ENCODE measurements at places on chromosomes 12 and 14.

- no peak for DNase-seq
Observed at GRCh38 chr14:80805136-80805535, 136.4 kb downstream of the CEP128 start.

- no peak for DNase-seq
Observed at GRCh38 chr12:124579921-124580517, 12.6 kb upstream of the NCOR2 start.

GRCh38 chr12:17971850-17972249 lies 118.1 kb downstream of the RERGL start:
- DNase-seq, result no peak

DNA sequence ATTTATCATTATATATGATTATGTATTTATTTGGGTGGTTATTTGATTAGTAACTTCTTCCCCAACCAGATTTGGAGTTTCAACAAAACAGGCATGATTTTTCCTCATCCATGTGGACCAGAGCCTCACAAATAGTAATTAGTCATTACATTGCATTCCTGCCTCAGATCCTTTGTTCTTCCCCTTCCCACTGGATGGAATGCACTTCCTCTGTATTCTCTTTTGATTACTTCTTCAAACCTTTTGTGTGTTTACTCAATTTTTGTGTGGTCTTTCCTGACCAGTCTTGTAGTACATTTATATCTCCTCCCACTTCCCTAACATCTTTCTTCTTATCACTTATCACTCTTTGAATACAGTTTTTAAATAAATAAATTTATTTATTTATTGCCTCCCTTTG lies 15.5 kb downstream of the SYT1 start:
- no peak for DNase-seq

DNA sequence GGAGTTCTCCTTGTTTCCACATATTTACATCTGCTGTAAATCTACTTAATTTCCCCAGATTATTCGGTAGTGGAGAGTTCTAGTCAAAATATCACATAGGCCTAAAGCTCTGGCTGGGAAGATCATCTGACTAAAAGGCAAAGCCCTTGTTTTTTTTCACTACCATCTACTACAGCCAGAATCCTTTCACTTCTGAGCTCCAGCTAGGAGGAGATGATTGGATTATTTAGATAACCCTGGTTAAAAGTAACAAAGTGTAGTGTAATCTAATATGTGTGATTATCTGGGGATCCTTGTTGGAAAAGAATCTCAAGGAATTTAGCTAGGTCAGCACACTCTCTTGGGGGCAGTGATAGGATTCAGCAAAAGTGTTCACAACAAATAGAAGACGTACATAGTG lies 125.4 kb downstream of the DYRK2 start:
- DNase-seq, result no peak

- DNase-seq, result no peak
Observed at GRCh38 chr14:68394764-68395143, 398.1 kb downstream of the ZFP36L1 start.

DNA sequence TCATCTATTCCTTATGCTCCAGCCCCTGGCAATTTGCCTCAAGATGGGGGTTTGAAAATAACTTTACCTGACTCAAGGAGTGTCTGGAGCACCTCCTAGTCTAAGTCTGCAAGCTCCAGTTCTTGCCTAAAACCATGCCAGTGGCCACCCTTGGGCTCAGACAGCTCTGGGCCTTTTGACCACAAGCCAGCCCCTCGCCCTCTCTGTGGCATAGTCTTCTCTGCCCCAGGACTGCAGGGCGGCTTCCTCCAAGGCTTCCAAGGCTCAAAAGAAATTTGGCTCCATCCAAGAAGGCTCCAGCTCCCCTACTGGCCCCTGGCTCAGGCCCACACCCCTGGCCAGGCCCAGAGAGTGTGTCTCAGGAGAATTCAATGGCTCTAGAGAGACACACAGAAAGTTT lies 14.8 kb downstream of the ACVRL1 start:
- DNase-seq, result no peak

DNA sequence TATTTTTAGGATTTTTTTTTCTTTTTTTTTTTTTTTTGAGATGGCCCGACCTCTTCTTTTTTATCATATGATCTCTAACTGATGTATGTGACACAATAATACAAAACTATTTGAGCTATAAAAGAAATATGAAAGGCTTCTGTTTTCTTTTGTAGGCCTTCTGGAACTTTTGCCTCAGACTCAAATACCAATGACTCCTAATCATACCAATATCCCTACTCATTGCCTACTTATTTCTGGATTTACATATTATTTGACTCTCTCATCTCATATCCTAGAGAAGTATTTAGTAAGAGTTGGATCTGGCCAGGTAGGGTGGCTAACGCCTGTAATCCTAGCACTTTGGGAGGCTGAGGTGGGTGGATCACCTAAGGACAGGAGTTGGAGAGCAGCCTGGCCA lies 12.7 kb upstream of the WDR89 start:
- no peak for DNase-seq

GRCh38 chr14:32197919-32198318 lies 3.9 kb upstream of the RNU6-7 start:
- no peak for DNase-seq

- DNase-seq, result peak; percentile 19
Observed at GRCh38 chr12:42372154-42372791, 46.3 kb downstream of the PPHLN1 start.

- DNase-seq, result no peak
Observed at GRCh38 chr12:94089891-94090290, 58.5 kb upstream of the PLXNC1 start.

- no peak for DNase-seq
Observed at GRCh38 chr12:117171499-117172162, 18.6 kb downstream of the FBXO21 start.

Measured in NCI-H1417 treated with DMSO at 0.1 percent for 48 hours (cell line).